ENCODE measurements at places on chromosomes 6 and 20. TPM values are rescaled to one million over a fixed set of nuclear protein-coding genes. Genes with fewer than 3 reads are reported as not detected.

The VSX1 gene
- total RNA-seq = not detected

The MARCKS gene
- total RNA-seq = 63.2 TPM

The MYT1 gene
- total RNA-seq = not detected

The PAX1 gene
- total RNA-seq = not detected

The HLA-E gene
- total RNA-seq = 929 TPM

The SPEF1 gene
- total RNA-seq = not detected

The REM1 gene
- total RNA-seq = not detected

All from lower leg skin (tissue), 4 donors.